Activated CD4-positive, alpha-beta memory T cell treated with anti-CD3 and anti-CD28 coated beads for 36 hours (primary cell): ENCODE measurements at places on chromosomes 3 and 15. TPM values are rescaled to one million over a fixed set of nuclear protein-coding genes. Genes with fewer than 3 reads are reported as not detected.

DNA sequence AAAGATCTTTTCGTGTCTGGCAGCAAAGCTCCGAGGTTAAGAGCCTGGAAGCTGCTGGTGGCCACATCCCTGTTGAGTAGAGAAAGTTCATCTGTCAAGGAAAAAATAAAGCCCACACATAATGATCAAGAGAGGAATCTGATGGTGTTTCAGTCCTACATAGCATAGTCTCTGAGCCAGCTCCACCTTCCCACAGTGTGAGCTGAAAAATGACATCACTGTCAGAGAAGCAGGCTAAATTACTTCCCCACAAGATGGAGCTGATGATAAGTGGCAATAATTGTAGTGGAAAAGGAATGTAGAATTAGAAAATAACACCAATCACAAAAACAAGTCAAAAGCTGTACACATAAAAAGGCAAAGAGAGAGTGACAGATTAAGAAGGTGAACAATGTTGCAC lies 84.5 kb downstream of the AQP9 start:
- peaks cover 8% of the 10 kb centered on the region for H3K27me3 ChIP-seq
- H3K4me3 ChIP-seq = no peak overlapping the region
- no peaks in the 10 kb centered on the region for H3K36me3 ChIP-seq
- H3K27ac ChIP-seq = no peak overlapping the region
- H3K4me1 ChIP-seq = no peaks in the 10 kb centered on the region

DNA sequence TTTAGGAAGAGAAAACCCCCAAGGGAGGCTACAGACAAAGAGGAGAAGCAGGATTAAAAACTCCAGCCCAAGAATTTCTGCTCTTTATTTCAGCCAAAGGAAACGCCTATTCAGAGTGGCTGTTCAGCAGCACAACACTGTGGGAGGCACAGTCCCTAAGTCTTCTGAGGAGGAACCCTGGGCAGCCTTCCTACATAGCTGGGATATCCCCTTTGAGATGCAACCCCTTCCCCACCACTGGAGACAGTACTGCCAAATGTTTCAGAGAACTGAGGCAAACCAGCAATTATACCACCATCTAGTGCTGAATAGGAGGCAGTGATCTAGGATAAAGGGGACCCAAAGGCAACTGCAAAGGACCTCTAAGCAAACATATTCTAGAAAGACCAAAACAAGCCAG lies 168.1 kb downstream of the VPS13C start:
- H3K4me1 ChIP-seq = peaks cover 4% of the 10 kb centered on the region
- no peak overlapping the region for H3K4me3 ChIP-seq
- DNase-seq = no peak
- H3K36me3 ChIP-seq = peaks cover 66% of the 10 kb centered on the region
- H3K27ac ChIP-seq = no peak overlapping the region

DNA sequence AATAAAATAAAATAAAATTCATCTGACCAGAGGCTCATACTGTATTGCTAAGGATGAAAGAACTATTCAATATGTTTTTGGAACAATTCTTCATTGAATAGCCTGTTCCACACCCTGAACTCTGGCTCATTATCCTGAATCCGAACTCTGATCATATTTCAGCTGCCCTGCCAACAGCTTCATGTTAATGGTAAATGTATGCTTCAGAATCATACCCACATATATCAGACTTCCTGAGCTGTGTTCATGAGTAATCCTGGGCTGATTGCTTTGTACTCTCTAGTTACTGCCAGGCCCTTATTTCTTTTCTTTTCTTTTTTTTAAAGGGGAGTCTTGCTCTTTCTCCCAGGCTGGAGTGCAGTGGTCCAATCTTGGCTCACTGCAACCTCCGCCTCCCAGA lies 11.8 kb downstream of the INO80 start:
- no peaks in the 10 kb centered on the region for H3K27me3 ChIP-seq
- no peak overlapping the region for H3K27ac ChIP-seq
- no peak for DNase-seq
- H3K4me1 ChIP-seq = peaks cover 22% of the 10 kb centered on the region
- H3K36me3 ChIP-seq = peaks cover 15% of the 10 kb centered on the region

- no peak overlapping the region for H3K4me3 ChIP-seq
- no peak for DNase-seq
- no peak overlapping the region for H3K27ac ChIP-seq
- H3K36me3 ChIP-seq = no peaks in the 10 kb centered on the region
Observed at GRCh38 chr3:87867001-87867400, 191.8 kb downstream of the CGGBP1 start.

DNA sequence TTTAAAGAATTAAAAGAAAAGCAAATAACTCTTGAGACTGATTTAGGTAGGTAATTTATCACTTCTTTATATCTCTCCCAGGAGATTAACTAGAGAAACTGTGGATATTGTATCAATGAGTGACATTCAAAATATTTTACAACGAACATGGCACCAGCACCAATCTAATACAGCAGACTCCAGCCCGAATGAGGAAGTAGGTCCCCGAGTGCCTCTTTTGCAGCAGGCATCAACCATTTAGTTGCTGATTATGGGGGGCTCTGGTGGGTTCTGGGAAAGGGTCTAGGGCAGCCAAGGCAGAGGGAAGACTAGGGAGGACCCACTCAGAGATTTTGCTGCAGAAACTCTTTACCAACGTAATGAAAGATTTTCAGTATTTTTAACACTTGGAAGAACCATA lies 31.7 kb upstream of the TTC14 start:
- peaks cover 3% of the 10 kb centered on the region for H3K27me3 ChIP-seq
- no peak overlapping the region for H3K27ac ChIP-seq
- DNase-seq = no peak
- no peaks in the 10 kb centered on the region for H3K36me3 ChIP-seq

DNA sequence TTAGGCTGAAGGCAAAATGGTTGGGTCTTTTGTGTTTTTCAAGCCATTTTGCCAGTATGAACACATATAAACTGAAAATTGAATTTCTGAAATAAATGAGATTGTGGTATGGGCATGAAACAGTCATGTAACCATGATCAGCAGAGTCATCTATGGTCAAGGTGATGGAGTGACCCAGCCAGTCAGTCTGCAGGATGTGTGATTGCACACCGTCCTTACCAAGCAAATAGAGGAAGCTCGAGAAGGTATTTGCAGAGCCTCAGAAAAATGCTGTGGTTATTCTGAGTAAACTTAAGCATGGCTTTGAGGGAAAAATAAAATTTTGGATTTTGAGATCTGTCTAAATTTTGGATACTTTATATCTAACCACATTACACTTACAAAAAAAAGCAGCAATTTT lies 95.9 kb upstream of the RNF7 start:
- DNase-seq = no peak
- no peaks in the 10 kb centered on the region for H3K36me3 ChIP-seq
- no peak overlapping the region for H3K27ac ChIP-seq
- no peak overlapping the region for H3K4me3 ChIP-seq
- H3K4me1 ChIP-seq = no peaks in the 10 kb centered on the region

GRCh38 chr15:90264671-90265070 lies 801 bp upstream of the NGRN start:
- DNase-seq = peak; percentile 73
- H3K4me1 ChIP-seq = peaks cover 34% of the 10 kb centered on the region
- H3K36me3 ChIP-seq = peaks cover 20% of the 10 kb centered on the region
- peak overlapping the region; percentile 92 for H3K4me3 ChIP-seq
- peak overlapping the region; percentile 97 for H3K27ac ChIP-seq

GRCh38 chr15:31151301-31152233 lies 50.0 kb upstream of the TRPM1 start:
- H3K36me3 ChIP-seq = no peaks in the 10 kb centered on the region
- no peaks in the 10 kb centered on the region for H3K4me1 ChIP-seq
- H3K27me3 ChIP-seq = no peaks in the 10 kb centered on the region
- no peak overlapping the region for H3K4me3 ChIP-seq

Gene MST1R
- 0.93 TPM for total RNA-seq

Gene KCNMB3
- 0.17 TPM for total RNA-seq

Gene HRH1
- 2.3 TPM for total RNA-seq
